ENCODE measurements at places on chromosomes 5 and 9.

DNA sequence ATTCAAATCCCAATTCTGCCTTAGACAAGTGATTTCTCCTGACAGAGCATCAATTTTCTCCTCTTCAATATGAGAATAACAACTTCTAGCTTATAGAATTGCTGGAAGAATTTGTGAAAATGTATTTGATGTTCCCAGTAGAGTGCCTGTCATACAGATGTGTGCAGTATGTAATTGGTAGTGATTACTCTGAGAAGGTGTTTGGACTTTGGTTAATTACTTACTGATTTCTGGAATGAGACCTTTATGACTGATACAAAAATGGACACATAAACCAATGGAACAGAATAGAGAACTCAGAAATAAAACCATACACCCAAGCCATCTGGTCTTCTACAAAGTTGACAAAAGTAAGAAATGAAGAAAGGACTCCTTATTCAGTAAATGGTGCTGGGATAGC lies 101.9 kb upstream of the TRIM32 start:
- DNase-seq, result no peak

GRCh38 chr5:90983148-90983547 lies 400.0 kb downstream of the ARRDC3 start:
- peak; percentile 13 for DNase-seq

GRCh38 chr5:153672347-153673090 lies 182.0 kb downstream of the GRIA1 start:
- DNase-seq, result no peak

DNA sequence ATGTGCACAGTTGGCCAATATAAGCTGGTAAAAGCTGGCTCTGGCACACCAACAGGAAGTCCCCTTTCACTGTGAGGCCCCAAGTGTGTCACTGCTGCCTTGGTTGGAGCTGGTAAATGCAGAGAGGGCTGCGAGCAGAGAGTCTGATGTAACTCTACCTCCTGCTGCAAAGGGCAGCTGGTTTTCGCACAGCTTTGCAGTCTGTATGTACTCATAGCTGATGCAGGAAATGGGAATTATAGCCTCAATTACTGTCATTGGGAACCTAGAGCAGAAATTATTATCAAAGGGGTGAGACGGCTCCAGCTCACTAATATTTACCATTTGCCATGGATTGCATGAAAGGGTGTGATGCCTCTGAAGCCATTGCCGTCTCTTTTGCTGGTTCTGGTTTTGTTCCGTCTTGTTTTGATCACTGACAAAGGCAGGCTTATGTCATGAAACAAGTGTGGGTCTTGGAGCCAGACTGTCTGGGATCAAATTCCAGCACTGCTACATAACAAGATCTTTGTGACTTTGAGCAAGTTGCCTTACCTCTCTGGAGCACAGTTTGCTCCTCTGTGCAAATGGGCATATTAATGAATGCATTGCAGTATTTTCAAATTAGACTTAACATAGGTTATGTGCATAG lies 124.3 kb upstream of the SLC25A48 start:
- no peak for DNase-seq

Measured in Panc1 (cell line).